Jurkat, Clone E6-1 (cell line): ENCODE measurements at places on chromosomes 7 and 10.

GRCh38 chr10:122450353-122450990, 4.0 kb upstream of the ARMS2 start:
- DNase-seq, result no peak

DNA sequence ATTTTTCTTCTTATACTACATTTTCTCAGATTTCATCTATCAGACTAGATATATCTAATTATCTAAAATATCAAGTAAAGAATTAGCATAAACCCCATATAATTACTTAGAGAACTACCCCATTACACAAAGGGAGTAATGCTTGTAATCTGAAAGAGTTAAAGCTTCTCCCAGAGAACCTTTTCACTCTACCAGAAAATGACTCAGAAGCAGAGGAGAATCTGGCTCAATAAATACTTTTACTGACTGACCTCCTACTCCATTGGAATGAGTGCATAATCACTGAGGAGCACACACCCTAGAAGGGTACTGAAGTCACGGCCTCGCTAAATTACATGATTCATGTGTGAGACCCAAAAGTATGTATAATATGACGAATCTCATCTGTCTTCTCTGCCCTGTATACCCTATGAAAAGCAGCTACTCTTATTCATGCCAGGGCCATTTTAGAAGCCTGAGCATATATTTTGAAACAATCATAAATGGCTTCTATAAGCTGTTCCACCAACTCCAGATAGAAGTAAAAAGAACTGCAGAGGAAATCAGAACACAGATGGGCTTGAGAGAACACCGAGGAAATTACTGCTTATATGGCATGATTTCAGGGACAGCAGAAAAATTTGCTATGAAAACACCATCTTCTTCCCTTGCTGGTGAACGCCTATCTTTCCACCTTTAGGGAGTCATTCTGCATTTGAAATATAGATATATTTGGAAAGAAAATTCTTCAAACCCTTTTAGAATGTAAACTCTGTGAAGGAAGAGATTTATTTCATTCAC, 32.7 kb downstream of the DNMBP start:
- no peak for DNase-seq

- DNase-seq, result no peak
Observed at GRCh38 chr7:90955641-90956207, 308.5 kb upstream of the FZD1 start.

- DNase-seq, result no peak
Observed at GRCh38 chr10:131573256-131573655, 261.7 kb upstream of the TCERG1L start.

- DNase-seq, result no peak
Observed at GRCh38 chr7:95642173-95642572, 45.9 kb upstream of the PDK4 start.

GRCh38 chr7:74063223-74063641, 20.4 kb upstream of the LIMK1 start:
- DNase-seq, result no peak

DNA sequence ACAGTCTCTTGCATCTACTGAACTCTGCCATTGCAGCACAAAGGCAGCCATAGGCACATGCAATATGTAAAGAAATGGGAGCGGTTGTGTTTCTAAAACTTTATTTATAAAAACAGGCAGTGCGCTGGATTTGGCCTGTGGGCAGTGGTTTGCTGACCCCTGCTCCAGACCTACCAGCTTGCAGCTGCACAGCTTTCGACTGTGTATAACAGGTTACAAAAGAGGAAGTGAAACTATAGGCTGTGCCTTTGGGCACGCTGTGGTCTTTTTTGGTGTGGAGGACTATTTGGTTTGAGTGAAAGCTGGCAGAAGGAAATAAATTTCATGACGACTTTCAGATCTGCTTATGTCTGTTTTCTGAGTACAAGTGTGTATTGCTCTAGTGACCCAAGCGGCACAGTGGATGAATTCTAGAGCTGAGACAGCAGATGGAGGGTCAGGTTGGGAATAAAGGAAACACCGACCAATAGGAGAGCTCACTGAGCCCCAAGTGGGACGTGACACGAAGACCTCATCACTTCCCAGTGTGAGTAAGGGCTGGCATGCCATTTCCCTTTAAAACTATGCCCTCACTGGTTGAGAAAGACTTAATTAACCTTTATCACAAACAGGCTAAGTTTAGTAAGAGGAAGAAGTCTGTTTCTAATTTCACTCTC, 152.7 kb downstream of the ANK3 start:
- DNase-seq, result no peak

DNA sequence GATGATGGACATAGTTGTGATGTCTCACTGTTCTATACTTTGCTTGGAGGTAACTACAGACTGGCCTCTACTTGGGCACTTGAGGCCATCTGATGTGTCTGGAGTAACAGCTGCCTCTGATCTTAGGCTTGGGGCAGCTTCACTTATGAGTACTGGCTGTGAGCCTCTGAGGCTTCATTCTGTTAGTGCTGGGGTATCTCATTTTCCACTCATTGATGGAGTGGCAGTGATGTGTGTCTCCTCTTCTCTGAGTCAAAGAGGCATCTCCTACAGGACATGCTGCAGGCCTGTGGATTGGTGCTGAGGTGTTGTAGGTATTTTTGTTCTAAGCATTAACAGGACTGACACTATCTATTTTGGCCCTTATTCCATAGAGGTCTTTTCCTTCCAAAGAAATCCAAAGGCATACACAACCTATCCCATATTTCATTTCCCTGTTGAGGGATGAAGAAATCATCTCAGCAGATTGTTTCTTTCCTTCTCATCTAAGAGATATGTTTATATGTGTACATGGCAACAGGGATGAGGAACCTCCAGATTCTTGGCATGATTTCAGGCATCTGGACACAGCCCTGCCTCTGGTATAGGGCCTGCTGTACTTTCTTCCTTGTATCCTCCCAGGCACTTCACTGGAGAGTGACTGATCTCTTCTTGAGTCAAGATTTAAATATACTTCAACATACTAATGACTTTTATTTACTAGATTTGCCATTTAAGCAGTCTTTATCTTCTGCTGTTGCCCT, 65.7 kb upstream of the NOBOX start:
- no peak for DNase-seq

- DNase-seq, result no peak
Observed at GRCh38 chr7:73970801-73971229, 57.2 kb upstream of the ELN start.
